ENCODE measurements at places on chromosomes 1 and 21.

GRCh38 chr1:232287676-232288569 lies 342.0 kb downstream of the SIPA1L2 start:
- DNase-seq: no peak

DNA sequence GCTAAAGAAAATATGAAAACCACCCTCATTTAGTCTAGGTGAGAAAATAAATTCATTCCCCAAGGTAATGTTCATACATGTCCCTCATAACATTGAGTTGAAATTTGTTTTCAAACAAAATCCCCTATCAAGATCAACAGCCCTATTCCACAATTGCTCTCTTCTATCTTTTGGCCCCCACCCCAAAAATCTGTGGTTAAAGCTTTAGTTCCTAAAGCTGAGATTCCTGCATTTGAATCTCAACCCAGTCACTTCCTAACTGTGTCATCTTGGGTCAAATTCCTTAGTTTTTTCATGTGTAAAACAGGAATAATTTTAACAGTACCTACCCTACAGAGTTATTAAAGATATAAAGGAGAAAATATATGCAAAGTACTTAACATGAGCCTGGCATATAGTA lies 22.0 kb downstream of the KIAA0319L start:
- no peak for DNase-seq

GRCh38 chr1:43913666-43914360 lies 19.8 kb upstream of the ARTN start:
- DNase-seq: no peak

DNA sequence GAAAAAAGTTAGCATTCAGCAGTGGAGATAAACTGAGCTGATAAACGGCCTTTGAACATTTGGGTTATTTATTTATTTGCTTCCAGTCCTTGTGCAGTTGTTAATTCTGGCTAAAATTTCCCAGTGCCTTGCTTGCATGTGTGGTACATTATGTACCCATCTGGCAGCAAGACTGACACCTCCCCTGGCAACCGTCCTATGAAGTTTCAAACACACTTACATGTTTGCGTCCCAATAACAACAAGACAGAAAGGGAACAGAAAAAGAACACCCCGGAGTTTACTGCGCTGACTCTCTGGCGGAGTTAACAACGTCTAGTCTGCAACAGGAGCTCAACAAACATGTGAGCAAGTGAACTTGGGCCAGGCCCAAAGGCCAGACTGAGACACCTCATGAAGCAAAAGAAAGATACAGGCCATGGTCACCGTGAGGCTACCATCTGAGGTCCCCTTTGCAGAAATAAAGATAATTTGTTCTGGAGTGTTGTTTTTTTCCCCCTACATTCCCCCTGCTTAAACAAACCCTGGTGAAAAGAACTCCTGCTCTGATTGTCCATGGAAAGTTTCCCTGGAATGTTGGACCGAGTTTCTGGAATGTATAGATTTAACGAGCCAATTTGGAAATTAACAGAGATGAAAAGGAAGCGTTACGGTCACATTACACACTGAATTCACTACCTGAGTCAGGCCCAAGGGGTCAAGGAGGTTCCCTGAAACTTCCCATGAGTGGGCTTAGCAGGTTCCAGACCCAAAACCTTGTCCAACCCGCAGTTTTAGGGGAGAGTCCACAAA lies 33.4 kb downstream of the TRABD2B start:
- no peak for DNase-seq

GRCh38 chr1:220755309-220755708 lies 7.2 kb downstream of the MTARC2 start:
- no peak for DNase-seq

DNA sequence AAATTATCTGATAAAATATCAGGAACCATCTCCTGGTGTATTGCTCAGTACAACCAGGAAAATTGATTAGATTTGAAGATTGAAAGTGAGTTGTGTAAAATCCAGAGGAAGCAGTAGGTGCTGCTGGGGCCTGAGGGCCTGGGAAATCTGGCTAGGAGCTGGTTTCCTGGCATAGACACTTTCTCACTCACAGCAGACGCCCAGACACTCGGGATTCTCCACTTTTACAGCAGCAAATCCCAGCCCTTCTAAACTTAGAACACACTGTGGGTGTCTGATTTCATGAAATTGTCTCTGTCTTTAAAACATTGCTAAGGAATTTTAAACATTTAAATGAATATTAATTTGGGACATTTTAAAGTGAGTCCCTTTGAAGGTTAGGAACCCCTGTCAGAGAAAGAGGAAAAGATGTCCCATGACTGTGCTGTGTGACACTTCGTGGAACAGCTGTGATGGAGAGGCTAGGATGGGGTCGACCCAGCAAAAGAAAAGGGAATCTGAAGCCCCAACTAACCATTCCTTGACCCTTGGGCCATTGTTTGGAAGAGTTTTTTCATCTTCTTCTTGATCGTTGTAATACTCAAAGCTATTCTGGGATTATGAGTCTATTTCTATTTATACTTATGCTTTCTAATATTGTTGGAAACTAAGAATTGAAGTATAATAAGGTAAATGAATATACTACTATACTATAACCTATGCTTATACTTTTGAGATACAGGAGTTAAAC lies 49.0 kb upstream of the VAMP3 start:
- DNase-seq: no peak

DNA sequence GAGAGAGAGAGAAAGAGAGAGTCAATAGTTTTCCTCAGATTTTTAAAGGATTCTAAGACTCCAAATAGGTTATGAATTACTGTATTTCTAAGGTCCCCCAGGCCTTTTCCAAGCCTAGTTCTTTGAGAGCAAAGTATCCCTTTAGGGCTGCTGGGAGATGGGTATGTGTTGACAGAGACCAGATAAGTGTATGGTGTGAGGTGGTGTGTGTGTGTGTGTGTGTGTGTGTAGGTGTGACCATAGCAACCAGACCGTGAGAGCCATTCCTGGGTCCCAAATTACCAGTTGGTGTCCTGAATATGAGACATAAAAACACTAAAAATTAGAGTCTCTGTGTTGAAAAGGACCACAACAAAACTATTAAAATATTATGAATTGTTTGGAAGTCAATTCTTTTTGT lies 41.7 kb upstream of the DNAJC6 start:
- DNase-seq: no peak

- no peak for DNase-seq
Observed at GRCh38 chr1:45328680-45329079, 2.0 kb downstream of the HPDL start.

DNA sequence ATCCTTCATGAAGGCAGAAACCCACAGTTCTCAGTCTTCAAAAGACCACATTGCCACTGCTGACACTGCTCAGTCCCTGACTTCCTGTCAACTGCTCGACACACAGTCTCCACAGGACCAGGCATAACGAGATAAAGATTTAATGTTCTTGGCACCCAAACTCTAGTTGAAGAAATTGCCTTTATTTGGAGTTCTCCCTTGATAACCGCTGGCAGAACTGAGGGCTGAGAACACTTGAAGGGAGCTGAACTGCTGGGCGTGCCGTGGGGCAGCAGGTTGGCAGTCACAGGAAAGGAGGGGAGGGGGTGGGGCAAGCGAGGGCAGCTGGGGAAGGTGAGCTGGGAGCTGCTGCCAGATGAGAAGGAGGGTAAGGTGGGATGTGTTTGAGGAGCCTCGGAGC lies 15.9 kb downstream of the HENMT1 start:
- peak; percentile 40 for DNase-seq

- no peak for DNase-seq
Observed at GRCh38 chr1:158283965-158284364, 5.8 kb upstream of the CD1C start.

DNA sequence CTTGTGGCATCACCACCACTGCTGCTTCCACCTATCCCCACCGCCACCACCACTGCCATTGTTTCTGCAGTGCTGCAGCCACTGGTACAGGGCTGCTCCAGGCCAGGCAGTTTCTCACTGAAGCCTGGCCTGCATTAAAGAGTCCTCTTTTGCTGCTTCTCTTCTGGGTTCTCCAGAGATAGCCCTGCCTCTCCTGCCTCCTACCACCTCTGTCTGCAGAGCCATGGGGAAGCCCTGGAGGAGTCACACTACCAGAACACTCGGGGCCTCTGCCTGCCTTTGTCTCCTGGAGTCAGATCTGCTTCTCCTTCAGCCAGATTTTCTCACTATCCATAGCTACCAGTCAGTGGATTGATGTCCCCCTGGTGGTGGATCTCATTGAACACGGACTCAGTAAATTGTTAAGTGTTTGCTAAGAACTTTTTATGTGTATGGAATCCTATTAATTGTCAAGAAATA lies 37.7 kb upstream of the DDAH1 start:
- DNase-seq: no peak
